SK-N-MC (cell line): ENCODE measurements at places on chromosomes 12 and 14.

GRCh38 chr12:14802247-14802646 lies 1.0 kb downstream of the WBP11 start:
- no peak for DNase-seq

GRCh38 chr12:80099259-80099658 lies at the start of gene OTOGL:
Gene OTOGL (plus strand): TSS chr12:80099537. CDS start chr12:80209432, 109,895 bp downstream.
- peak; percentile 24 for DNase-seq

- DNase-seq, result no peak
These were observed 6.9 kb downstream of the MLEC start for GRCh38 chr12:120693848-120694247.

GRCh38 chr12:93427779-93428564 lies 13.8 kb downstream of the UBE2N start:
- no peak for DNase-seq

DNA sequence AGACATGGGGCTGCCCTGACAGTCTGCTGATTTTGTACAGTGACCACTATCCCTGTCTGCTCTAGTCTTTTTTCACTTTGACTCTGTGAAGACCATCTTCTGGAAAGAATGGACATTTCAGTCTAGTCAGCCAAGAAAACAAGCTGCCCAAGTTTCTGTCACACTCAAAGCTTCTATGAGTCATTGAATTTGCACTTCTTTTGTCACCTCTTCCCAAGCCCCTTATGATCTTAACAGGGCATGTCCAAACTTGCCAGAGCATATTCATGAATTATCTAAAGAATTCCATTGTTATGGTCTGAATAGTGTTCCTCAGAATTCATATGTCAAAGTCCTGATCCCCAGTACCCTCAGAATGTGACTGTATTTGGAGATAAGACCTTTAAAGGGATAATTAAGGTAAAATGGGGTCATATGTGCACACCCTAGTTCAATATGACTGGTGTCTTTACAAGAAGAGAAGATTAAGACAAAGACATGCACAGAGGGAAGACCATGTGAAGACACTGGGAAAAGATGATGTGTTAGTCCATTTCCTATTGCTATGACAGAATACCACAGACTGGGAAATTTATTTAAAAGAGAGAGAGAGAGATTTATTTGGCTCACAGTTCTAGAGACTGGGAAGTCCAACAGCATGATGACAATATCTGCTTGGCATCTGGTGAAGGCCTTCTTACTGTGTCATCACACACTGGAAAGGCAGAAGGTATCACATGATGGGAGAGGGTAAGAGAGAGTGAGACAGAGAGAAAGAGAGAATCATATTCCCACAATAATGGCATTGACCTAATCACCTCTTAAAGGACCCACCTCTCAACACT lies 242.6 kb downstream of the BTG1 start:
- DNase-seq, result no peak

DNA sequence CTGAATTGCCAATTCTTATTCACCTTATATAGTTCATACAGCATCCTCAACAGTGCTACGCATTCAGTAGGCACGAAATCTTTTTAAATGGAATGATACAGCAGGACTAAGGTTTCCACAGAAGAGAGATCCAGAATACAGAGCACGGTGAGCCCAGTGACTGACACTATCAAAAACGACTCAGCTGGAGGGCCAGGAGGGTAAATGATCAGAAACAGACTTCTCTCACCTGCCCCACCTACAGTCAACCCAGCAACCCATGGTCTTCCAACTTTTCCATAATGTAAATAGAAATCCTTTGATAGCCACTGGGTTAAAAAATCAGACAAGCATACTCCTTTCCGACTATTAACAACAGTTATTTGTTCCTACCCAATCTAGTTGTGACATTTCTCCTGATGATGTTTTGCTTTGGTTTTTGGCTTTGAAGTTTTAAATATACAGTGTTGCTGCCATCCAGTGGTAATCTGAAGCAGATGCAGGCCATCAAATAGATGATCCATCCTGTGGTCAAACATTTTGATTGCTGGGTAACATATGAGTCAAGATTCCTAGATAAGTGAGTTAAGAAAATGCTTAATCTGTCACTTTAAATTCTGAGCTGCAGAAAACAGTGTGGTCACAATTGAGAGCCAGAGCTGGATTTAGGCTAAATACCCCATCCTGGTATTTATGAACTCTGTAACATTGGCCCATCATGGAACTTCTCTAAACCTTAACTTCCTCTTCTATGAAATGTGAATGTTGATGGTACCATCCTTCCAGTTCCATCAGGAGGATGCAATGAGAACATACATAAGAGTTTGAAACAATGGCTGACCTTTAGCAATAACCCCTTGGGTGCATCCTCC lies 42.0 kb downstream of the GPHB5 start:
- DNase-seq, result peak; percentile 42

- DNase-seq, result no peak
These were observed 136.8 kb upstream of the NOS1 start for GRCh38 chr12:117498256-117498655.

DNA sequence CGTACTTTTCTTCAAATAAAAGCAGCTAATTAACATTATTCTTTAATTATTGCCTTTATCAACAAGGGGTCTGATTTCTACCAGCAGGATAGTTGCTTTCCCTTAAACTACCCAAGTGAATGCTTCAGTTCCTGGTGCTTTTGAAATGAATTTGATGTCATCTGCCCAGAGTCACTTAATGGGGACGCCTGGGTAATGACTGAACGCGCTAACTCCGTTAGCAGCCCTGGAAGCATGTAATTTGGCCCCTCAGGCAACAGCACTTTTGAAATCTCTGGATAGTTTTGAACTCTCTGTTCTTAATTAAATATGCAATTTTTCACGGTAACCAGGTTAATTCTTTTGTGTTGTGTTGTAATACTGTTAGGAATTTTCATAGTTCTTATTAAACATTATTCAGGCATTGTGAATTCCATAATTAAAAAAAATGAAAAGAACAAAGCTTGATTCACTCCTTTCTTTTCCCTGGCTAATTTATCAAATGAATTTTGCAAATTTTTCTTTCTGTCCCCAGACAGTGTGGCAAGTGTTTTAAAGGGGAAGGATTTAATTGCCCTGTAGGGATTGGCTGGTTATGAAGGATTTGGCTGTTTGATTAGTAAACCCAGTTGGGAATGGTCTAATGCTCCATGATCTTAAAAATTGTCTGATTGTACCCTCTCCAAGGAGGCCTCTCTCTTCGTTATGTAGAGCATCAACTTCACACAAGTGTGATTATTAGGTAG lies 137.5 kb upstream of the MYL2 start:
- DNase-seq, result peak; percentile 89

GRCh38 chr12:6946033-6946919 lies 2.5 kb downstream of the C12orf57 start:
- no peak for DNase-seq

GRCh38 chr12:45872446-45872845 lies 117.9 kb downstream of the SCAF11 start:
- DNase-seq, result no peak

DNA sequence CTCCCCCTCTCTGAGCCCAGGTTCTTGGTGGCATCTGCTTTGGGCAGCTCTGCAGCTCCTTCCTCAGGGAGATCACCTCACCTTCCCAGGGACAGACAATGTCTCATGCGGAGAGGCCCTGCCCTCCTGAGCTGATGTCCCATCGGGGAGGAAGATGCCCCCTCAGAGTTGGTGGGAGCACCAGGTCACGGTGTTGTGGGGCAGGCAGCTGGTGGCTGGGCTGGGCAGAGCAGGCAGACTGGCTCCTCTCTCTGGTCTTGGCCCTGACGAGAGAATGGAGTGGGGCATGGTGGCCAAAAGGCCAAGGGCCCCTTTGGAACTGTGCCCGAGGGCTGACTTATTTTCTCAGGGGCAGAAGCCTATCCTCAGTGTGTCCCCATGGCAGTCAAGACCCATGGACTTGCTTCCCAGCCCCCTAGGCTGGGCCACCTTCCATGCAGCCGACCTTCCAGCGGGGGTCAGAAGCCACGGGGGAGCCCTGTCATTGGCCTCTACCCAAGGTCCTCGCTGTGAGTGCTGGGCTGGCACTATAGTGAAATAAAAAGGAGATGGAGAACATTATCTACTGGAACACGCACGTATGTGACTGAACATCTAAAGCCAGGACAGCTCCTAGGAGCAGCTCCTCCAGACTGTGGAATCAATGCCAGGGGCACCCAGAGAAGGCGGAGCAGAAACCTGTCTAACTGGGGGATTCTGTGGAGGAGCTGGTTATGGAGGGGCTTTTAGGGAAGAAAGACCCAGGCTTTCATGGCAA lies 21.9 kb downstream of the PPP2R5C start:
- no peak for DNase-seq

GRCh38 chr12:31006416-31007152 lies 67.1 kb upstream of the DDX11 start:
- DNase-seq, result no peak

- DNase-seq, result no peak
These were observed 212.8 kb upstream of the CCDC196 start for GRCh38 chr14:66273261-66273832.

- no peak for DNase-seq
These were observed 89.2 kb downstream of the PUS7L start for GRCh38 chr12:43669373-43669772.

- no peak for DNase-seq
These were observed 454.8 kb downstream of the FUT8 start for GRCh38 chr14:65867333-65867732.

DNA sequence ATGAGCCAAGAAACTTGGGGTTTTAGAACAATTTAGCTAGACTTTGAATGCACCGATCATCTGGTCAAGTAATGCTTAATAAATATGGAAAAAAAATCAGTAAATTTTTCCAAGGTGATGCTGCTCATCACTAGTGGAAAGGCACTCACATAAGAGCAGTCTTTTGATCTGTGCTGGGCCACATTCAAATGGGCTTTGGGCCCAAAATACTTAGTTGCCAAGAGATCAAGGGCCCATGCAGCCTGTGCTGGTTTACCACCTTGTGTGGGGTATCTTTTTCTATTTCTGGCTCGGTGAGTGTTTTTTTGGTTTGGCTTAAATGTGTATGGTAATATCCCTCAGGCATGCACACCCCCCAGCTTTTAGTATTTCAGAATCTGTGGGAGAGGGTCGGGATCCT lies 943.2 kb downstream of the TMTC2 start:
- DNase-seq, result no peak

DNA sequence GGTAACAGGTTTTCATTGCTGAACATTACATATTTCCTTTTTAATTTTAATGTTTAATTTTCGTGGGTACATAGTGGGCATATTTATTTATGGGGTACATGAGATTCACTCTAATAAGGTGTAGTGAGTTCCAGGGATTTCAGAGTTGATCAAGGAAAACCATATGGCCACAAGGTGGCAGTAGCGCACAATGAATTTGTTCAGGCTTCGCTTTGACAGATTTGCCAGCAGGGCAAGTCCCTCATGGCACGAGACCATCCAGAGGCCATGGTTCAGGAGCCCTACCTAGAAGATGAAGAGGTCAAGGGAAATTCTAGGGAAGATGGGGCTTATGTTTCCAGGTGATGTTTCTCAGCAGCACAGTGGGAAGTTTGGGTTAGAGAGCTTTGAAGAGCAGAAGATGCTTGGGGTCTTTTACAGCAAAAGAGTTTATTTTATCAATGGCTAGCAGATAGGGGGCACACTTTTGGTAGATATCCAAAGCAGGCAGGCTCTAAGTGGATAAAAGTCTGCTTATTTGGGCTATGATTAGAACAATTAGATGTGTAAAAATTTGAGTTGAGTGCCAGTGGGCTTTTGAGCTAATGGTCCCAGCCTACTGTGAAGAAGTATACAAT lies 1004.4 kb downstream of the AACS start:
- peak; percentile 79 for DNase-seq

DNA sequence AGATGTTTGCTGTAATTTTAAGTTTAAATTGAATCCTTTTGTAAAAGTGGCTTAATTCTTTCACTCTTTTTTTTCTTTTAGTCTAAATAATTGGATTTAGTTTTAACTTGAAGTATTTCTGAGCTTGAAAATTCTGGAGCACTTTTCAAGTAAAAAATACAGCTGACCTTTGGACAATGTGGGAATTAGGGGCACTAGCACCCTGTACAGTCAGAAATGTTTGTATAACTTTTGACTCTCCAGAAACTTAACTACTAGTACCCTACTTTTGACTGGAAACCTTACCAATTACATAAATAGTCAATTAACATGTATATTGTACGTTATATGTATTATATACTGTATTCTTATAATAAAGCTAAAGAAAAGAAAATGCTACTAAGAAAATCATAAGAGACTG lies 7.8 kb downstream of the KTN1 start:
- DNase-seq, result no peak

- no peak for DNase-seq
These were observed 40.5 kb upstream of the KCNA5 start for GRCh38 chr12:5003025-5003666.

DNA sequence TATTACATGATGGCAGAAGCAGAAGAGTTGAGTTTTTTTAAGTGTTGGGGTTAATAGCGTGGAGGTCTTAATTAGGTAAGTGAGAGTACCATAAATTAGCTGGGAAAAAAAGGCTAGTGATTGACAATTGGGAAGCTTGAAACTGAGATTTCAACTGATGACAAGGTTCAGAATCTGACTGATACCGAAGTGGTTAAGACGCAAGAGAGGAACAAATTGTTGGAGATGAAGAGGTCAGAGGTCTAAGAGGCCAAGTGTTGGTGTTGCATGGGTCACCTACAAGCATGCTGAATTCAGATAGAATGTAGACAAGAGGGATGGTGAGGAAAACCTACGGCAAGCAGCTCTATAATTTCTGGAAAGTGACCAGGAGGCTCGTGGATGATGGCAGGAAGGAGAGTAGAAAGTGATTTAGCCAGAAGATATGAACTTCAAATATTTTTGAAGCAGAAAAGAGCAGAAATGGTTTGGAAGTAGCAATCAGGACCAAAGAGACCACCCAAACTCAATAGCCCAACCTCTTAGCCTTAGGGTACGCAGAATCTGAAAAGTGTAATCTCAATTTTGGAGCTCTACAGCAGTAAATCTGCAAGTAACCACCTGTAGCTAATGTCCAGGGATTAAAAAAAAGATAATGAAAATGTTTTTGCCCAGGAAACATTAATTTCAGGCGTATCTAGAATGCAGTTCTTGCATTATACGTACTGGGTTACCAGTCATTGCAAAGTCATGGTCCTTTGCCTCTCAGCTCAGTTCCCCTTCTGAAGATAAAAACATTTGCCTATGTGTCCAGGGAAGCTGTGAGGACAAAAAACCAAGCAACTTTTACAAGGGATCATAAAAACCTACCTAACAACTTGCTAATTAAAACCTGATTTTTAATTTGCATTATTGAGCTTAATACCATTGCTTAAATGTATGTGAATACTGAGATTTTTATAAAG lies 1.7 kb upstream of the TMPO start:
- DNase-seq, result no peak

DNA sequence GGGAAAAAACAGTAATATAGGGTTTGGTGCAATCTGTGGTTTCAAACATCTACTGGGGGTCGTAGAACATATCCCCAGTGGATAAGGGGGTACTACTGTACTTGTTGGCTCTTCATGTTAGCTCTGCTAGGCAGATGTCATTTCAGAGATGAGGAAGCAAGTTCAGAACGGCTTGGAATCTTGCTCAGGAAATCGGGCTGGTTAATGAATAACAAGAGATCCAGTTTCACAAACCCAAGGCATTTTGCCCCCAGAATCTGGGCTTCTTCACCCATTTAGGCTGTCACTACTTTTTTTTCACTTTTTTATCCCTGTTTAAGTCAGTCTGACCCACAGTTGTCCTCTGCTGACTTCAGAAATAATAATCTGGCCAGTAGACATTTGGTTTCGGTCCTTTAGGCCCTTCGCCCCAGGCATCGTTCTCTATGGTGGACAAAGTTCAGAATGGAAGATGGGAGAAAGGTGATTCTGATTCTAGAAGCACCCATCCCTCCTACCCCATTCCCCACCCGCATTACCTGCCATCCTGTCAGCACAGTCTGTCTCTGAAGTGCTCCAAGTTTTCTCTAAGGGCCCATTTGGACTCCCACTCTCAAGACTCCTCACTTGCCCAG lies 4.5 kb downstream of the SUOX start:
- no peak for DNase-seq
